Activated T-cell treated with anti-CD3 and anti-CD28 coated beads, Interleukin-2, amount 50 U/mL, for 1 hour (primary cell): ENCODE measurements at places on chromosomes 5 and 9.

- DNase-seq, result no peak
Measured at GRCh38 chr5:60843386-60843935, 608 bp downstream of the ELOVL7 start.

DNA sequence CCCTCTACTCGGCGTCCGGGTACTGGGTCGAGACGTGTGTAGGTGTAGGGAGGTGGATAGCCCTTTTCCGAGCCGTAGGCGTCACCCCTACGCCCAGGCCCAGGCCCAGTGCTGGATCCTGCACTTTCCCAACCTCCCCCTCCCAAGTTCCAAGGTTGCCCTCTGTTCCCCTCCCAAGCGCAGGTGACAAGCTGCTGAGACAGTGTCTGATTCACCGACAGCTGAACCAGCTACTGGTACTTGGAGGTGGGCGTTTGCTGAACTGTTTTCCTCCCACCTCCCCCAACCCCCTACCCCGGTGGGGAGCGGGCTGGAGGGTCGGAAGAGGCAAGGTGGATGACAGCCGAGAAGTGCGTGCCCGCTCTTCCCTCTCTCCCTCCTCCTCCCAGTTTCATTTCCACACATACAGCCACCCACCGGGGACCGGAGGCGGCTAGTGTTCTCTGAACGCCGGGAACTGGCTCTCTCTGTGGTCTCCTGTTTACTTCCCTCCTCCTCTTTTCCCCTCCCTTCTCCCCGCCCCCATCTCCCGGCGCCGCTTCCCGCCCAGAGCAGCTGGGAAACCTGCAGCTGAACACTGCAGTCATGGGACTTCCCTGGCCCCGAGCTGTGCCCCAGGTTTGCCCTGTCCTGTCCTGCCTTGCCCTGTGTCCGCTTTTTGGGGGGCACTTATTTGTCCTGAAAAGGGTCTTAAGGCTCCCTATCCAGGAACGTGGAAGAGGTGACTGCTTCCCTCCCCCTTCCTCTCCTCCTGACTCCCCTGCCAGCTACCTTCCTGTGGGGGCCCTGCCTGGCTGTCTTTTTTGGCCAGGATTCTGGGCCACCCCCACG, 6.2 kb upstream of the KLF9 start:
- peak; percentile 41 for DNase-seq

DNA sequence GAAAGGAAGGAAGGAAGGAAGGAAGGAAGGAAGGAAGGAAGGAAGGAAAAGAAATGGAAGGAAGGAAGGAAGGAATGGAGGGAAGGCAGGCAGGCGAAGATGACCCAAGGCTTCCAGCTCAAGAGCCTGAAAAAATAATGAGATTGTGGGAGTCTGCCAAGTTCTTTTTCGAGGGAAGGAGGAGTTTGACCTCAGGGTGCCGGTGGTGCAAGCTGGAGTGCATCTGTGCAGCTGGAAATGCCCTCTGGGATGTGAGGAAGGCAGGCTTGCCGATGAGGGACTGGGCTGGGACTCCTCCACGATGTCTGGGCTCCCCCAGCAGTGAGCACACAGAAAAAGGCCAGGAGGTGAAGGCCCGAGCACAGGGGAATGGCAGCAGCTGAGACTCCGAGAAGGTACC, 154.9 kb upstream of the DAPK1 start:
- no peak for DNase-seq

DNA sequence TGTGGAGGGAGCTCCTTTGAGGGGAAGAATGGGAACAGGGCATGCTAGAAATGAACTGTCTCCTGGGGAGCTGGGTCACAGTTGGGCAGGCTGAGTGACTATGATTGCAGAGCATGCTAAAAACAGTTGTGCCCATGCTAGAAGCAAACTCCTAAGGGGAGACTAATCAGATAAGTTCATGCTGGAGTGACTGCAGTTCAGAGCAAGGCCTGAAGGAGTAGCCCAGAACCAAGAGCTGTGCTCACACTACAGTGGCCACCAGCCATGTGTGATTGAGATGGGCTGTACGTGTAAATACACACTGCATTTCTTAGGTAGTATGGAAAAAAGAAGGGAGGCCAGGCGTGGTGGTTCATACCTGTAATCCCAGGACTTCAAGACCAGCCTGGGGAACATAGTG, 10.3 kb upstream of the AK1 start:
- no peak for DNase-seq

- DNase-seq, result no peak
Measured at GRCh38 chr5:58629271-58630159, 46.6 kb downstream of the RAB3C start.

DNA sequence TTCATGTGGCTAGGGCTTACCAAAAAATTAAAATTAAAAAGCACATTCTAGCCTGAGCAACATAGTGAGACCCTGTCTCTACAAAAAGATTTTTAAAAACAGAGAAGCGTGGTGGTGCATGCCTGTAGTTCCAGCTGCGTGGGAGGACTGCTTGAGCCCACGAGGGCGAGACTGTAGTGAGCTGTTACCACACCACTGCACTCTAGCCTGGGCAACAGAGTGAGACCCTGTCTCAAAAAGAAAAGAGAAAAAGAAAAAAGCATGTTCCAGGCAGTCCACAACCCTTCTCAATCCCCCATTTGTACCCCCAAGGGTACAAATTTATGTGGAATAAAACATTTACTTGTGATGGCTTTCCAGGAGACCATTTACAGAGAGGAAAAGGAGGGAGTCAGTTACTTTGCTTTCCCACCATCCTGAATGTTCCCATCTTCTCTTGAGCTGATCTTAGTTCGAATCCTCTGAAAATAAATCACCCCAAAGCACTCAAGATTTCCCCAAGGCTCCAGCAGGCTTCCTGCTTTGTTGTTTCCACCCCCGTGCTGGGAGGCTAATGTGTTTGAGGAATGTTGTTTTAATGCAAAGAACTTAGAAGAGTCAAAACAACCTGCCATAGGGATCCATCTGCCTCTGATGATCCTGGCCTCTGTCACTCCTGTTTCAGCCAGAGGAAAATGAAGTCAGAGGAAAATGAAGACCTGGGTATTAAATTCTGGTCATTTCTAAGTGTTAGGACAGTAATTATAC, 384.7 kb downstream of the BNC2 start:
- DNase-seq, result no peak

- no peak for DNase-seq
Measured at GRCh38 chr5:154476354-154477205, 1.4 kb downstream of the HAND1 start.

GRCh38 chr9:127785023-127785932, 556 bp upstream of the CDK9 start:
- DNase-seq, result peak; percentile 93

- no peak for DNase-seq
Measured at GRCh38 chr9:13898957-13899356, 415.0 kb downstream of the NFIB start.

DNA sequence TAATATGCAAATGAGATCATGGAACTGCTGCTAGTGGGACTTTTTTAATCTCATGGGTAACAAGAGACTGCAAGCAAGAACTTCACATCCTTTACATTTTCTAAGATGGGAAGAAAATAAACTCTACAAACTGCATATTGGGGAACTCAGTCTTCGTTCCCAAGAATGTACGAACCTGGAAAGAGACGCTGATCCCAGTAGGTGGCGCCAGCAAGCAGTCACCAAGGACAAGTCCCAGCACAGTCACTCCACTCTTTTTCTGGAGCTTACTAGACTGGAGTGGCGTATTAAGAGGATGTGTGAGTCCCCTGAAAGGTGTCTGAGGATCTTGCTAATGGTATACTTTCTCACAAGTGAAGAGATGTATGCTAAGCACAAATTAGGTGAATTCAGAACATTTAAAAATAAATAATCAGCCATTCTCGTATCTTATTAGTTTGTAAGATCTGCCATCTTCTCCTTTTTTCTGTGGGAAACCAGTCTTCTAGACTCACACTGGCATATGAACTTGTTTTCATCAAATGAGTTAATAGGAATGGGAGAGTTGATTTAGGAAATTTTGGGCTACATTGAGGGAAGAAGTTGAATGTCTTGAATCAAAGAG, 16.0 kb upstream of the PUM3 start:
- peak; percentile 38 for DNase-seq

DNA sequence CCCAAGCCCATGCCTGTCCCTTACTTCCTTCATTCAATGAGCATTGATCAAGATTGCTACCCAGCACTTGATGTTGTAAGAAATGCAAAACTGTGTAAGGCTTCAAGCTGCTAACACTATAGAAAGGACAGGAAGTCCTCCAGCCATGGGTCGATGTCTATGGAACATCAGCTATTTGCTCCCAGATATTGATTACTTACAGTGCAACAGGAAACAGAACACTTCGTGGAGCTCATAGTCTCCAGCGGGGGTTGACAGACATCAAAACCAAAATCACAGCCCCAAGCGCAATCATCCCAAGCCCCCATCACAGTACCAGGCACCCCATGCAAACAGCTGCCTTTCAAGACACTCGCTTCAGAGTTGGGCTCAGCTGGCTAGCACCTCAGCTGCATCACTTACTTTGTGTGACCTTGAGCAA, 26.8 kb upstream of the DUSP1 start:
- DNase-seq, result no peak

DNA sequence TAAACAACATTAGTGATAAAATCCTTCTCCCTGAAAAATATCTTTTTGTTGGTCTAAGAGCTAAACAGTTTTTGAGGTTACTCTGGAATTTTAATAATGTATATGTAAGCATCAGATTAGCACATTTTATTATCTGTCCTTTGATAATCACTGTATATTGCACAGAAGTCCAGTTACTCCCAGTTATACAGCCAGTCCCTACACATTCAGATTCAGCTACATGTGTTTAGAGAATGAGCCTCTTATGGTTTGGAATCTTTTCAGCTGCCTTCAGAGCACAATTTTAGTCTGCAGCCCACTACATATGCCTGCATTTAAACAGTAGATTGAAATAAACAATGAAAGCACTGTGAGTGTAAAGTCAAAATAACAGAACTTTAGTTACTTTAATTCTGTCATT, 438.2 kb downstream of the ARHGEF28 start:
- no peak for DNase-seq

GRCh38 chr5:155264809-155265208, 251.3 kb downstream of the KIF4B start:
- DNase-seq, result no peak

GRCh38 chr5:18551716-18552115, 917.5 kb downstream of the TAF11L14 start:
- DNase-seq, result no peak
